ENCODE measurements at places on chromosomes 5 and 9.
A peak's percentile ranks its signal among the peaks of the same experiment; 100 is the strongest.

DNA sequence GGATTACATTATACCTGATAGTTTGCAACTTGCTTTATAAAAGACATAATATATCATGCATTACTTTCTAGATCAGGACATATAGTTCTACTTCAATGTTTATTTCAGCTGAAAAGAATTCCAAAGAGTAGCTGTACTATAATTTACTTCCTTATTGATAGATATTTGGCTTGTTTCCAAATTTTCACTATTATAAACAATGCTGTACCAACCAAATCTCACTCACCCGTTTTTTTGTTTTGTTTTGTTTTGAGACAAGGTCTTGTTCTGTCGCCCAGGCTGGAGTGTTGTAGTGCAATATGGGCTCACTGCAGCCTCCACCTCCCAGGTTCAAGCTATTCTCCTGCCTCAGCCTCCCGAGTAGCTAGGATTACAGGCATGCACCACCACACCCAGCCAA is 132.7 kb downstream of the GNAQ start:
- no peak for DNase-seq

- DNase-seq = no peak
These were observed 11.7 kb downstream of the TAL2 start for GRCh38 chr9:105673850-105674387.

DNA sequence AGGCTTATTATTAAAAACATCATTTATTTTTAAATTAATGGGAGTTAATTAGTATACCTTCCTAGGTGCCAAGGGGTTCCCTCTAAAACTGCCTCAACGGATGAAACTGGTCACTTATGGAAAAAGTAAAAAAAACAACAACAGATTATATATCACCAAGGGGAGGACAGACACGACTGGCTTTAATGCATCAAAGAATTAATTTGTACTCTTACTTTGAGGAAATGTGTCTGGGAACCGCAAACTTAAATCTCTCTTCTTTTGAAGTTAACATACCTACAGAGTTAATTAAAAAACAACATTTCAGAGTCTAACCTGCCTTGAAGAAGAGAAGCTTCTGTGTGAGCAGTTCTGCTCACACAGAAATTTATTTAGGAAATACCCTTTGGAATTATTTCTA is 354.6 kb downstream of the LRRC70 start:
- DNase-seq = no peak

GRCh38 chr9:130946766-130947617 is 7.9 kb upstream of the FIBCD1 start:
- DNase-seq = no peak

DNA sequence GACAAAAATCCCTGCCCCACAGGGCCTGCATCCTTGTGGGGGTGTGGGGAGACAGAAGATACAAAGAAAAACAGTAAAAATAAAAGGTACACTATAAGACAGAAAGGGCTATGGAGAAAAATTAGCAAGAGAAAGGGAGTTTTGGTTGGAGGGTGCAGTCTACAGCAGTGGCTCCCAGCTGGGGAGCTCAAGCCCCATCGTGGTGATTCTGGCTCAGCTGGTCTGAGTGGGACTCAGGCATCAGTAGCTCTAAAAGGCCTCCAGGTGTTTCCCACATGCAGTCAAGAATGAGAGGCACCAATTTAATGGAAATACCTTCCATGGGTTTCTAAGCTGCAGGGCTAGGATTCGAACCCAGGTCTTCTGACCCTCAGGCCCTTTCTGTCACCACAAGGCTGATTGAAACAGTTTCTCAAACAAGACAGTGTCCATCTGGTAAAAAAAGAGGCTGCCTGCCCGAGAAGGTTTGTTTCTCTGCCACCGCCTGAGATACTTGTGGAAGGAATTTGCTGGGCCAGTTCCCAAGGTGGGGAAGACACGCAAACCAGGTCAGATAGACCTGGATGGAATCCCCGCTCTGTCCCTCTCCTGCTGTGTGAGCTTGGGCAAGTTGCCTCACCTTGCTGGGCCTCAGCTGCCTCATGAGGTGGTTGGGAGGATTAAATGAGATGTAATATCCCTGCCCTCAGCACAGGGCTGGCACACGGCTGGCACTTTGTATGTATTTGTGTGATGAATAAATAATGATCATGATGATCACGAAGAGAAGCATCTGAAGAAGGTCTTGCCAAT is 43.1 kb downstream of the COL27A1 start:
- no peak for DNase-seq

GRCh38 chr9:114450181-114450580 is 55.1 kb downstream of the WHRN start:
- DNase-seq = no peak

DNA sequence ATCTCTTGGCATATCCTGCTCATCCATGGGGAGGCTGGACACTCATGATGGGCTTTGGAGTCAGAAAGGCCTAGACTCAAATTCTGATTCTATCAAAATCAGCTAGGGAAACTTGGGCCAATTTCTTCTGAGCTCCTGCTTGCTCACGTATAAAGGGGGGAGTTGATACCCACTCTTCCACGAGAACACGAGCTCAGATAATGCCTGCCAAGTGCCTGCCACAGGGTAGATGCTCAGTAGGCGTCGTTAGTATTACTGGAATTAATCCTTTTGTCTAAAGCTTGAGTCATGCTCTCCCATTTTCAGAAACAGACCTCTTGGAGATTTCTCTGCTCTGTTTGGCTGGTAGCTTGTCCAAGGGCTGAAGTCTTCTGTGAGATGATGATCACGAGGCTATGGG is 238.3 kb upstream of the MVB12B start:
- DNase-seq = no peak

GRCh38 chr9:129038109-129038852 is 1.9 kb downstream of the MIGA2 start:
- DNase-seq = no peak

DNA sequence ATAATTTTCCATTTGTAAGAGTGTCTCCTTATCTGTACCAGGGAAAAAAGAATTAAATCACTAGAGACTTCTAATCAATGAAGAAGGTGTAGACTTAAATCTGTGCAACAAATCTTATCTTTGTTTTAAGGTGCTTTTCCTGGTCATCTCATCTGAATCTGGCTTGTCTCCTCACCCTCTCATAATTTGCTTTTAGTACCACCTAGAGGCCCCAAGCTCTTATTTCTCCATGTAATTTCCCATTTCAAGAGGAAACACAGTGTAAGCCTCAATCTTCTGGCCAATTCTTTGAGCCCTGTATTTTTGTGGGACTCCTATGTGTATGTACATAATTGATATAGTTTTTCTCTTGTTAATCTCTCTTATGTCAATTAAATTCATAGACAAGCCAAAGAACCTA is 1975.3 kb upstream of the CDH6 start:
- DNase-seq = no peak

DNA sequence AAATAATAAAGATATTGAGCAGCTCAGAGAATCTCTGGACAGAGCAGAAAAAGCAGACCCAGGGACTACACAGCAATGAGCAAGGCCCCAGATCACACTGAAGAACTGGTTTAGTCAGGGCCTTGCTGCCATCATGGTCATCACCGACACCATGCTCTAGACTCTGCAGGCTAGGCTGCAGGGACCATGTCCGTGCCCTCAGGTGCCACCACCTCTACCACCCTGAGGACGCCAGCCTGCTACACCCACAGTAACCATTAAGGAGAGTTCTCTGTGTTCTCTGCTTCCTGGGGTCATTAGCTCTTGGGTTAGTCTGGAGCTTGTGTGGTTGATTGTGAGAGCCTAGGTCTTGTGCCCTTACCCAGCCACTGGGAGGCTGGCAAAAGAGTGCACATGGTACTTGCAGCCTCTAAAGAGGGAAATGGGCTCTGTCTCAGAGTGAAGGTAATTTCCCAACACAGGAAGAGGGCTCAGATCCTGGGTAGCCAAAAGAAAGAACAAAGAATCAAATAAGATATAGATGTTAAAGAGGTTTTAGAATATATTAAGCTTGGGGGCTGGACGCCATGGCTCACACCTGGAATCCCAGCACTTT is 31.9 kb upstream of the JADE2 start:
- no peak for DNase-seq

DNA sequence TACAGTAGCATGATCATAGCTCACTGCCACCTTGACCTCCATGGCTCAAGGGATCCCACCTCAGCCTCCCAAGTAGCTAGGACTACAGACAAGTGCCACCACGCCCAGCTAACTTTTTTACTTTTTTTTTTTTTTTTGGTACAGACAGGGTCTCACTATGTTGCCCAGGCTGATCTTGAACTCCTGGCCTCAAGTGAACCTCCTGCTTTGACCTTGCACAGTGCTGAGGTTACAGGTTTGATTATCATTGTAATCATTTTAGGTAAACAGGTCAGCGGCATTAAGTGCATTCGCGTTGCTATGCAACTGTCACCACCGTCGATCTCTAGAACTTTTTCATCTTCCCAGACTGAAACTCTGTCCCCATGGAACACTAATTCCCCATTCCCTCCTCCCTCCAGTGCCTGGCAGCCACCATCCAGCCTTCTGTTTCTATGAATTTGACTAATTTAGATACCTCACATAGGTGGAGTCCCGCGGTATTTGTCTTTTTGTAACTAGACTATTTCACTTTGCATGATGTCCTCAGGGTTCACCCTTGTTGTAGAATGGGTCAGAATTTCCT is 5.8 kb upstream of the CARD19 start:
- no peak for DNase-seq

GRCh38 chr5:61768692-61769281 is 436.7 kb downstream of the ZSWIM6 start:
- DNase-seq = no peak

DNA sequence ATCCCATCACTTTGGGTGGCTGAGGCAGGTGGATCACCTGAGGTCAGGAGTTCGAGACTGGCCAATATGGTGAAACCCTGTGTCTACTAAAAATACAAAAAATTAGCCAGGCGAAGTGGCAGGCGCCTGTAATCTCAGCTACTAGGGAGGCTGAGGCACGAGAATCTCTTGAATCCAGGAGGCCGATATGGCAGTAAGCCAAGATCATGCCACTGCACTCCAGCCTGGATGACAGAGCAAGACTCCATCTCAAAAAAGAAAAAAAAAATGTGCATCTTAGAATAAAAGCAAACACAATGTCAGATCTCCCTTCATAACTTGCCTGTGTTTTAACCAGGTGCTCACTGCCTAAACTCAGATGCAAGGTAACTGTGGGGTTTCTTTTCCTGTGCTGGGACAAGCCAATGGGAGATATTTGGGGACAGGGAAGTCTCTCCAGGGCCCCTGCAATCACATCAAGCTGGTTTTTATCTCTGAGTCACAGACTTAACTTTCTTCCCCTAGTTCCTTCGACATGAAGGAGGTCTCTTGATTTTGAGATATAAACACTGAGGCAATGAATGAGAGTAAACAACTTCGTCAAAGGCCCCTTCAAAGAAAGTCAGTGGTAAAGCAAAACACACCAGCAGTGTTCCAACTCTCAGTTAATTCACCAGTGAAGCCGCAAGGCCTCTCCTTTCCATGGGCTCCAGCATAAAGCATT is 99.1 kb downstream of the SNX18 start:
- no peak for DNase-seq

DNA sequence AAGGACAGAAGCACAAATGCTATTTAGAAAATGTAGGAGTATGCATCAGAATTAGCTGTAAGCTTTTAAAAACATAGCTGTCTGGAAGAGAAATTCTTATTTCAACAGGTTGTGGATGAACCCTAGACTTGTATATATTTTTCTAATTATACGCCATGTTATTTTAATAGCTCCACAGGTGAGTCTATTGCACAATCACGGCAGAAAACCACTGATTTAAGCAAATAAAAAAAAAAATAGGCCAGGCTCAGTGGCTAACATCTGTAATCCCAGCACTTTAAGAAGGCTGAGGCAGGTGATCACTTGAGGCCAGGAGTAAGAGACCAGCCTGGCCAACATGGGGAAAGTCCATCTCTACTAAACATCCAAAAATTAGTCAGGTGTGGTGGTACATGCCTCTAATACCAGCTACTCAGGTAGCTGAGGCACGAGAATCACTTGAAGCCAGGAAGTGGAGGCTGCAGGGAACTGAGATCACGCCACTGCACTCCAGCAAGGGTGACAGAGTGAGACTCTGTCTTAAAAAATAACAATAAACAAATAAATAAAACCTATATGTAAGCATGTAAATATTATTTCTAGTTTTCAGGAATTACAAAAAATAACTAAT is 11.7 kb downstream of the TRIM23 start:
- no peak for DNase-seq

DNA sequence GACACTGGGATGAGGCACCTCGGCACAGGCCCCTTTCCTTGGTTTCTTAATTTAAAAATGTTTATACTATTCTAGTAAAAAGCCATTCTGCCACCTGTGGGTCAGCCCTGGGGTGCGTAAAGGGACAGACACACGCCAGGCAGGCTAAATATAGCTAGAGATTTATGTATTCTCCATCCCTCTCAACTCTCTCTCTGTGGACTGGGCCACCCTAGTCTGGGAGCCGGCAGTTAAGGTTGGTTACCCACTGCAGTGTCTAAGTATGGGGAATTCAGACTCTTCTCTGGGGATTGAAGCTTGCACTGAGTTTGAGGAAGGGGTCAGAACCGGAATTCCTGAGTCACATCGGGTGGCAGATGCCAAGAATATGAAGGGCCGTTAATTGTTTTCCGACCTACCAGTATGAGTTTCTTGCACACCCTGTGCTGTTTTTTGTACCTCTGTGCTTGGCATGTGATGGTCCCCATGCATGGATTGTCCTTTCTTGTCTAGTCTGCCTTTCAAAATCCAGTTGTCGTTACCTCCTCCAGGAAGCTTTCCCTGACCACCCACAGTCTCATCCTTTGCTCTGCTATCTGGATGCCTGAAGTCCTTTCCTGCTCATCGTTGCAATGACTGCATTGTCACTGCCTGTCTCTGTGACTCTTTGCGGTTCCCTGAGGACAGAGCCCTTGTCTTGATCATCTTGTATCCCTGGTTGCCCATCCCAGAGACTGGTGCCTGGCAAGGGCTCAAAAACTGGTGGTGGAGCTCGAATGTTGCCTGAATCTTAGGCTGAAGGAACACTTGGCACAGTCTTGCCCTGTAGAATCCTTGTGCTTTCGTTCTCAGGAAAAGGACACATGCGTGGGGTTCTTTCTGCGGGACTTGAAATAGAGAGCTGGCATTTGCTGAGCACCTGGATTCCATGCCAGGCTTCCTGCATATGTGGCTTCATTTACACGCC is 2.1 kb downstream of the NEURL1B start:
- no peak for DNase-seq

DNA sequence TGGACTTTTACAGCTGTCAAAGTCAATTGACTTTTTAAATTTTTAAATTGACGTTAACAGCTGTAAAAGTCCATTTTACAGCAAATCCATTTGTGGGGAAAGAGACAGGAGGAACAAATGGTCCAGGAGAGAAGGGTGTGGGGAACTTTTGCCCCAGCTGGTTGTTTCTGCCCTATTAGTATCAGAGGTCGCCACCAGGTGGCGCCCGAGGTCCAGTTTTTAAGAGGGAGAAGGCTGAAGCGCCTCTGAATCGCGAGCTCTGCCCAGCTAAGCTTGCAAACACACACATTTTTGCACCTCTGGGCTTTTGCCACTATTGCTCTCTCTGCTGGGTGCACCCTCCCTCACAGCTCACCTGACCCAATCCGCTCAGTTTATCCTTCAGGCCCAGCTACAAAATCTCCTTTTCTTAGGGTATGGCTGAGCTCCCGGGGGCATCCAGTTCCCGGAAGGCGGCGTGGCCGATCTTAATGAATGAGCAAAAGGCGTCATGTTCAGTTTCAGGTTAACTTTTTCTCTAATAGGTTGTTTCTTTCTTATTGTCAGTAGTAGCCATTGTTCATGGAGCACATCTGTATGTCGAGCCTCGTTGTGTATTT is 6.3 kb upstream of the TTLL11 start:
- peak; percentile 72 for DNase-seq

GRCh38 chr9:95788021-95788420 is 87.5 kb upstream of the ERCC6L2 start:
- no peak for DNase-seq

Measured in activated CD4-positive, alpha-beta T cell treated with anti-CD3 and anti-CD28 coated beads, Interleukin-2, amount 50 U/mL, for 24 hours (primary cell).